ENCODE measurements at places on chromosomes 7 and 10.

GRCh38 chr10:67934336-67934735 is 49.9 kb downstream of the SIRT1 start:
- no peak for DNase-seq

- no peak for DNase-seq
Observed at GRCh38 chr10:127492607-127493250, 56.4 kb upstream of the NPS start.

- no peak for DNase-seq
Observed at GRCh38 chr10:54587971-54588370, 213.1 kb downstream of the PCDH15 start.

GRCh38 chr10:63241841-63242281 is 108.7 kb downstream of the NRBF2 start:
- no peak for DNase-seq

GRCh38 chr7:101299511-101300464 is 21.8 kb downstream of the IFT22 start:
- DNase-seq: peak; percentile 56

DNA sequence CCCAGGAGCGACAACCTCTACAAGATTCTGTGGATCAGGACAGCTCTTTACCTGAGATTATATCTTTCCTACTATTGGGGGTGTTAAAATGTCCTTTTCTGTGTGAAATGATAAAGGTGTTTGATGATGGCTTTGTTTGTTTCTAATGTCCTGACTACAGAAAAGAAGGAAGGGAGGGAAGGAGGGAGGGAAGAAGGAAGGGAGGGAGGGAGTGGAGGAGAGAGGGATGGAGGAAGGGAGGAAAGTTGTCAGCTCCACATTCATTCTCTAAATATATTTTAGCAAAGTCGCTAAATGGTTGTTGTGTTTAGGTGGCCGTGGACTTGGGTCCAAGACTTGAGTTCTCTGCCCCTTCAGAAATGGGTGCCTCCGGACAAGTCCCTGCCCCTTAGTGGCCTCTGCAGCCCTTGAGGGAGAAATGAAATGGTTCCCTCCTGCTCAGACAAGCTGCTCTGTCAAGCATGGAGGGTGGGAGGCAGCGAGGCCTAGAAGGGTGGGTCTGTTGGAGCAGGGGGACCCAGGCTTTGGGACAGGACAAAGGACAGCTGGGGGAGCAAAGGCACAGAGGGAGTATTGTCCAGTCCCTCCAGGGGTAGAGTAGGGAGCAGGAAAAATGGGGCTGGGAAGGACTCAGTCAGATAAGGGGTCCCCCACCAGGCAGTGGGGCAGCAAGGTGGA is 4.4 kb downstream of the RGS10 start:
- peak; percentile 32 for DNase-seq

GRCh38 chr7:140649556-140650205 is 9.1 kb upstream of the DENND2A start:
- no peak for DNase-seq

DNA sequence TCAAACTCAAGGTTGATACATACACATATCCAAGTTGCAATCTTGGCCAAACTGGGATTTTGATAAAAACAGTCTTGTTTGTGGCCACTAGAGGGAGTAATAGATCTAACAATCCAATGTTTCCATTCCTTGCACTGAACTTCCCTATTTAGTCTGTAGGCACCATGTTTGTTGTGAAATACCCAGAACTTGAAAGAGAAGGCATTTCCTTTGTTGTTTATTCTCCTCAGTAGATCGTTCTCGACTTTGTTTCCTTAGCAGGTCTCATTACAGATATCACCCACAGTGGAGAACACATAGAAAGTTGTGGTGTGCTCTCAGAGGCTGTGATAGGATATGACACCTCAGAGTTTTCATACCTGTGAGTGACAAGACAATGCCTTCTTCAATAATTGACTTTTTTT is 70.3 kb upstream of the MXI1 start:
- peak; percentile 41 for DNase-seq

GRCh38 chr7:157335991-157336382 is 817 bp upstream of the DNAJB6 start:
- DNase-seq: no peak

DNA sequence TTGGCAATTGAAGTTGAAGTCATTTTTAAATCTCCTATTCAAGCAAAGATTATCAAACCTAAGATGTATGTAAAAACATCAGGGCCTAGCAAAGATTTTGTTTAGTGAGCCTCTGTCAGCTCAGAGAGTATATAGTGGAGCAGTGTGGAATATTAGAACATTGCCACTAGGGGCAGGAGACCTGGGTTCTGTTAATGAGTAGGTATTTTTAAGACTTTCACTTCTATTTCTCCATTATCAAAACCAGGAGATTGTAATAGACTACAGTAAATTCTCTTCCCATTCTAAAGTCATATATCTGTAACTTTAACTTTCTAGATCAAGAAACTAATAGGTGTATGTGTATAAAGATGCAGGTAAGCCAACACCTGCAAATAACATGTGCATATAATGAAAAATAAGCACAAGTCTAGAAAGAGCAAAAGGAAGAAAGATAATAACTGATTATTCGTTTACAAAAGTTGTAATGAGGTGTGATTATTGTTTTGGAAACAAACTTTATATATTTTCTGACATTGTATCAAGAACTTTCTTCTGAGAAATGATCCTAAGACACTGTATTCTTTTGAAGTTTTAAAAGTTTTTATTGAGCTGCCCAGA is 64.4 kb downstream of the KCND2 start:
- no peak for DNase-seq

GRCh38 chr7:46291050-46291438 is 370.0 kb upstream of the IGFBP3 start:
- DNase-seq: no peak

DNA sequence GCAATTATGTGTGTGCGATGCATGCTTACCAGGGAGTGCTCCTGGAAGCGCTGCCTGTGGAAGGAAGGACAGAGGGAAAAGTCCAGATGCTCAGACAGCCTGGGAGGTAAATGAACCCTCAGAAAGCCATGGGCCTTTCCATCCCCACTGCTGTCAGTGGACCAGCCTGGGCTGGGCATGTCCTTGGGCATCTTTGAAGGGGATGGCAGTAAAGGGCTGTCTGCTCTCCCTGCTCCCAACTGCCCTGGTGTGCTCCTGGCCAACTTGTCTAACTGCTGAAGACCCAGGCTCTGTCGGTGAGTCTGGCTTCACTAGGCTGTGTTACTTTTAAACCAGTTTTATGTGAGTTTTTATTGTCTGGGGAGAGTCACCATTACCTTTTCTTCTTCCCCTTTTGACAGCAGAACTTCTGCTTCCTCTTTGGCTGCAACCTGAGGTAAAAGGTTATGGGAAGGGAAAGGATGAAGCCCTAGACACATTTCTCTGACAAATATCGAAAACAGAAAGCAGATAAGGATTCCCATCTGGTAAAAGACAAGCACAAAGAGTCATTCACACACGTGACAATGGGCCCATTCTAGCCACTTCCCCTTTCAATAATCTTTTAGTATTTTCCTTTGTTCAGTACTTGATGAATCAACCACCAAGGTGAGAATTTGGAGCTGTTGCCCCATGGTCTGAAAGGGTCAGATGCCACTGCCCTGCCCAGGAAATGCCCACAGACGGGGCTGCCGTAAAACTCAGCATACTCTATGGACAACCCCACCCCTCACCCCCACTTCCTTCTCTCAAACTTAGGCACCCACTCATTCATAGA is 27.6 kb upstream of the PIK3AP1 start:
- no peak for DNase-seq

- DNase-seq: no peak
Observed at GRCh38 chr7:36472141-36472729, 82.6 kb downstream of the ANLN start.

GRCh38 chr7:131945313-131945911 is 389.0 kb upstream of the PODXL start:
- peak; percentile 81 for DNase-seq

DNA sequence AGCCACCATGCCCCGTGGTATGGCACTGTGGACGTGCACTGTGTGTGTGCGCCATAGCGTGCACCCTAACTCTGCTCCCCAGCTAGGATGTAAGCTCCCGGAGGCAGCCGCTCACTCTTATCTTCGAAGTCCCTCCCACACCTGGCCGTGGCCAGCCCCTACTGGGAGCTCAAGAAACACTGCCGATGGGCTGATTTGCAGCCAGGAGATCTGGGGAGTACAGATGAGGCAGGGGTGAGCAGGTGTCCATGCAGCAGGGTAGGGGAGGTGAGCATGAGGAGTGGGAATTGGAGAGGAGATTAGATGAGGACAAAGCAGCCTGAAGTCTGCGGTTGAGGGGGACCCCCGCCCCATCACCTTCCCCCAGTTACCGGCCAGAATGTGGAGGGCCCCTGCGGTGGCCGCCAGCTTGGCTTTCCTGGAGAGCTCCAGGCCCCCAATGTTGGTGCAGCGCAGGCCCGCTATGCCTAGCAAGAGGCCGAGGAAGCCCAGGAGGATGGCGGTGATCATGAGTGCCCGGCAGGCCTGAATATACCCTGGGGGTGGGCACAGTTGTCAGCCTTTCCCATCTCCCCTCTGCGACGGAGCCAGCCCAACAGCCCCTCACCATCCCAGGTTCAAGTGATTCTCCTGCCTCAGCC is 3.6 kb downstream of the CLDN15 start:
- DNase-seq: no peak

DNA sequence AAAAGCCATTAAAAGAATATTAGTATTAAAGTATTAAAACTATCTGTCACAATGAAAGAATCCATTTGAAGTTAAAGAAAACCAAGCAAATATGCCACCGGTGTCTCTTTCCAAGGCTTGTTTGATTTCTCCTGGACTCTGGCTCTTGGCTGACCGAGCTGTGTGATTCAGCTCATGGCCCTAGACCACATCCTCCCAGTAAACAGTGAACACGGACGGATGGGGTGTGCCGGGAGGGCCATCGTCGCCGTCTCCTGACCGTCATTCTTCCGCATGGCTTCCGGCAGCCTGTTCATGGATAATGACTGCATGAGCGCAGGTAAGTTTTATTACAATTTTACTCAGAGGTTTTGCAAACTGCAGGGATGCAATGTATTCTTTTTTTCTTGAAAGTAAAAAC is 218.5 kb downstream of the DNAJB6 start:
- no peak for DNase-seq

DNA sequence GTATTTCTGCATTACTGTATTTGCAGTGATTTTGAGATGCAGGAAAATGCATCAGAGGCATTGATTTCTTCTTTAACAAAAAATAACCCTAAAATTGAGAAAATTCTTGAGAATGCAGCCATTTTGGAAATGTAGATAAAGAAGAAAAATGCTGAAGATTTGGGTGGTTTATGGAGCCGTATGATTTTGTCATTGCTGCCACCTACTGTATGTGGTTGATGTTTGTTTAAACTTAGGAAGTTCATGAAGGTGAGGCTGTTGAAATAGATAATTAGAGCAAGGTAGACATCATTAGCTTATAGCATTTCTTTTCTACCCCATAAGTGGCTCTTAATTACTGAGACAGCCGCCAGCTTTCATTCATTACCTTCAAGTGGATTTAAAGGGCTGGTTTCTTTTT is 92.1 kb upstream of the SAMD8 start:
- DNase-seq: no peak

DNA sequence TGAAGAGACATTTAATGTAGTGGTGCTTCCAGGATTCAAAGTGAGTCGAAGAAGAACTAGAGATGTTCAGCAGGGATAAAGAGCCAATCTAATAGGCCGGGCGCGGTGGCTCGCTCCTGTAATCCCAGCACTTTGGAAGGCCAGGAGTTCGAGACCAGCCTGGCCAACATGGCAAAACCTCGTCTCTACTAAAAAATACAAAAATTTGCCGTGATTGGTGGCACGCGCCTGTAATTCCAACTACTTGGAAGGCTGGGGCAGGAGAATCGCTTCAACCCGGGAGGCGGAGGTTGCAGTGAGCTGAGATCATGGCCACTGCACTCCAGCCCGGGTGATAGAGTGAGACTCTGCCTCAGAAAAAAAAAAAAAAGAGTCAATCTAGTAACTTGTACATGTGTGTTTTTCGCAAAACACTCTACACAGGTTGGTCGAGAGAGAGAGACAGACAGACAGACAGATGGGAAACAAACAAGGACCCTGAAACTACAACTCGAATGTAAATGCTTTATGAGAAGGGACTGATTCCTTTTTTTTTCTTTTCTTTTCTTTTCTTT is 775 bp downstream of the ABCB8 start:
- DNase-seq: no peak

DNA sequence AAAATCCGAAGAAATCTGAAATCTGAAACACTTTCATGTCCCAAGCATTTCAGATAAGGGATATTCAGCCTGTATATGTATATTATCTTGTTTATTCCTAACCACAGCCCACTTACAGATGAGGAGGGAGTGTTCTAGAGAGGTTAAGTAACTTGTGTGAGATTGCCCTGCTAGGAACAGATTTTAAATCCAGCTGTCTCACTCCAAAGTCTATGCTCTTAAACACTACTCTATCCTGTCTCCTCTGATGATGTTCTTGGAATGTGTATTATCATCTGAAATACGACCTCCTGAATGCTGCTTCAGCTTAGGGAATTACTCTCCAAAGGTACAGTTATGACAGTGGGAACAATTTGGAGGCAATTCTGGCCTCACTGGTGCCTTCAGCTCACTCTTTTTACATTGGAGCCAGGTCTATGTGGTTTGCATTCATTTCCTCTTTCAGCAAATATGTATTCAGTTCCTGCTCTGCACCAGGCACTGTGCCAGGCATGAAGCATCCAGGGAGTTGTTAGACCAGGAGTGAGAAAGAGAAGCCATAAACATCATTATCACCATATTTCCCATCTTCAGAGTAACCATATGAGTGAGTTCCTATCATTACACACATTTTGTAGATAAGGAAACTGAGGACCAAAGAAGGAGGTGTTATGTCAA is 70.2 kb downstream of the NOC3L start:
- DNase-seq: no peak

- no peak for DNase-seq
Observed at GRCh38 chr10:34941471-34942357, 126.6 kb upstream of the PARD3 start.

- peak; percentile 73 for DNase-seq
Observed at GRCh38 chr10:80444646-80445319, 9.3 kb upstream of the TSPAN14 start.

- DNase-seq: no peak
Observed at GRCh38 chr10:21396889-21397288, 128.6 kb downstream of the SKIDA1 start.

DNA sequence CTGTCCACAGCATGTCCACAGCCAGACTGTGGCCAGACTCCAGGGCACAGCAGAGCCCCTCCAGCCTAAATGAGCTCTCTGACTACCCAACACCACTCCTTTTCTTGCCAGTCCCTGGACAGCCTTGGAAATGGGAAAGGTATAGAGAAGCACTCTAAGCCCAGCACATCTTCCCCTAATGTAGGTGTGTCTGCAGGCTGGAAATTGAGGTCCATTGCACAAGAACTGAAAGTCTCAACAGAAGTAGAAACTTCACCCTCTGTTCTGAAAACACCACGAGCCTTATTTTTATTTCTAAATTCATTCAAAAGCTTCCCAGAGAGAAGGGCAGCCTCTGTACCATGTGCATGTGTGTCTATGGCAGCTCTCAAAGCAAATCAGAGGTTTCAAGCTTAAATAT is 3.7 kb upstream of the KCNMA1 start:
- no peak for DNase-seq

GRCh38 chr7:129385116-129385515 is 49.1 kb upstream of the STRIP2 start:
- no peak for DNase-seq

GRCh38 chr10:110609605-110610004 is 34.5 kb upstream of the RBM20 start:
- DNase-seq: no peak

GRCh38 chr7:116547347-116547746 is 22.5 kb downstream of the CAV1 start:
- no peak for DNase-seq

GRCh38 chr10:78572565-78572964 is 496.2 kb upstream of the ZMIZ1 start:
- DNase-seq: no peak
